ENCODE measurements at places on chromosomes 2 and 18. TPM values are rescaled to one million over a fixed set of nuclear protein-coding genes. Genes with fewer than 3 reads are reported as not detected.

DNA sequence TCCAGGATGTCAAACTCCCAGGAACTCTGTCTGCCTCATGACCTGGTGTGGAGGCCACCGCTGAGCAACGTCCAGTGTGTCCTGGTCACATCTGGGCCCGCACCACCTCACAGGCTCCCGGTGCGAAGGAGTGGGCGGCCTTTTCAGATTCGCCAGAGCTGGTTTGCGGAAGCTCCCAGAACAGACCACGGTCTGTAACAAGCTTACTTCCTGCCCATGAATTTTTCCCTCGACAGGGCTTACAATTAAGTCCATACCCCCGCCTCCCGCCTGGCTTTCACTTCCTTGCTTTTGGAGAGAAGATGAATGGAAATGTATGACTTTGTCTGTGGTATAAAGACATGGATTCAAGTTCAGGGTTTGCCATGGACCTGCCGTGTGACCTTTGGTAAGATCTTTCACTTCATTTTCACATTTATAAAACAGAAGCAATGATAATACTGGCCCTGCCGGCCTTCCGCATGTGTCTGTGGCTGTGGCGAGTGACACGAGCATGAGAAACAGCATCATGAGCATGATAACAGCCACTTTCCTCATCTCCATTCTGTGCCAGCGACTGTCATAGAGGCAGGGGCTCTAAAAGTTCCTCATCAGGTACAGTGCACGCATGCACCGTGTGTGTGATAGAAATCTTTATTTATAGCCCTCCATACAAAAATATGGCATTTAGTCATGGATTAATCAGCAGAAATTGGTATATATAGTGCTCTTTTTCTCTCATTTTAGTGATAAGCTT lies 31.0 kb upstream of the KCNF1 start:
- H3K27ac ChIP-seq = no peak overlapping the region
- no peak overlapping the region for H3K4me3 ChIP-seq
- peaks cover 10% of the 10 kb centered on the region for H3K27me3 ChIP-seq
- DNase-seq = no peak

GRCh38 chr2:13106302-13106701 lies 389.6 kb downstream of the TRIB2 start:
- H3K4me3 ChIP-seq = no peak overlapping the region
- H3K27ac ChIP-seq = no peak overlapping the region
- DNase-seq = no peak
- no peaks in the 10 kb centered on the region for H3K36me3 ChIP-seq
- H3K27me3 ChIP-seq = no peaks in the 10 kb centered on the region

DNA sequence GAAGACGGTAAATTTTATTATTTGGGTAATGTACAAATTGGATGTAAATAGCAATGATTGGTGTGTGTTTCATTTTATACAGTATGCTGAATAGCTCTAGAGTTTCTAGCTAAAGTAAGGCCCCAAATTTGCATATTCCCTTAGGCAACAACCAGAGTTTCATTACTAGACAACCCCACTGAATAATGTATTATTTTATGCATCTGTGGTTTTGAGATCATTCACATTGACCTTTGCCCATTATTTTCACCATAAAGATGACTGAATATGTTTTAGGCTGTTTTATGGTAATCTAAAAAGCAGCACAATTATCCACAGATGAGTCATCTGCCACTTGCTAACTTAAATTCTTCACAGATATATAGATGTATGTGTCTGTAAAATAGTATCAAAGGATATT lies 44.5 kb upstream of the C2orf74 start:
- H3K36me3 ChIP-seq = peaks cover 51% of the 10 kb centered on the region
- no peak for DNase-seq
- H3K4me1 ChIP-seq = no peaks in the 10 kb centered on the region
- no peak overlapping the region for H3K27ac ChIP-seq
- no peaks in the 10 kb centered on the region for H3K27me3 ChIP-seq
- H3K4me3 ChIP-seq = no peak overlapping the region

- no peak overlapping the region for H3K27ac ChIP-seq
- H3K27me3 ChIP-seq = peaks cover 14% of the 10 kb centered on the region
- peaks cover 2% of the 10 kb centered on the region for H3K4me1 ChIP-seq
- DNase-seq = no peak
- H3K36me3 ChIP-seq = no peaks in the 10 kb centered on the region
- H3K4me3 ChIP-seq = no peak overlapping the region
Observed at GRCh38 chr2:15684161-15685039, 92.7 kb downstream of the DDX1 start.

DNA sequence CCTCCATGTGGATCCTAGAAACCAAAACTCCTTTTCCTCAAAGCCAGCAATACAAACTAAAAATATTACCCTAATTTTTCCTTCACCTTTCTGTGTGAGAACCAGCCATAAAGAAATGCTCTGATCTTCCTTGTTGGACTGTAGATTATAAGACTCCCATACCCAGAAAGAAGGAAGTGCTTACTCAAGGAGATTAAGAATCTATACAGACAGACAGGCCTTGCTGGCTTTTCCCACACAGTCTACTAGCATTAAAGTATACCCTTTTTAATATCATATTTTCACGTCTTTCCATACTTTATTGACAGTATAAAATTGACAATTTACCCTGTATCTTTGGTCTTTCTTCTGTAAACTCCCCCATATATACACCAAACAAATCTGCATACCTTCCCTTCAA lies 139.0 kb downstream of the GULP1 start:
- H3K27ac ChIP-seq = no peak overlapping the region
- DNase-seq = no peak
- H3K36me3 ChIP-seq = no peaks in the 10 kb centered on the region
- H3K4me1 ChIP-seq = peaks cover 9% of the 10 kb centered on the region
- no peak overlapping the region for H3K4me3 ChIP-seq
- H3K27me3 ChIP-seq = no peaks in the 10 kb centered on the region

DNA sequence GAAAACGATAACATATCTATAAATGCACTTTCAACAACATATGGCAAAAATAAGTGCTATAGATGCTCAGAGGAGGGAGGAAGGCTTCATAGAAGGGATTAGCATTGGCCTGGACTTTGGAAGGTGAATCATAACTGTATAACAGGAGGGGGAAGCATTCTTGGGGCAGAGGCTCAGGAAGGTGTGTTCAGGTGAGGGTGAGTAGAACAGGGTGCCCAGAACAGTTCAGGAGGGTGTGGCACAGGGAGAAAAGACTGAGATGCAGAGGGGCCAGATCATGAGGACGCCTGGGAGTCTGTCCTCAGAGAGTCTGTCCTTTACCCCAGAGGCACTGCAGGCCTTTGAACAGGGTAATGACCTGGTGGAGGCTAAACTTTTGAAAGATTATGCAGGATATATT lies 29.3 kb upstream of the MEP1B start:
- no peaks in the 10 kb centered on the region for H3K36me3 ChIP-seq
- H3K4me1 ChIP-seq = peaks cover 2% of the 10 kb centered on the region
- peaks cover 7% of the 10 kb centered on the region for H3K27me3 ChIP-seq
- H3K27ac ChIP-seq = no peak overlapping the region
- DNase-seq = no peak

GRCh38 chr2:129730979-129731378 lies 248.5 kb upstream of the RAB6C start:
- H3K4me3 ChIP-seq = no peak overlapping the region
- H3K4me1 ChIP-seq = peaks cover 4% of the 10 kb centered on the region
- H3K27me3 ChIP-seq = no peaks in the 10 kb centered on the region
- no peak overlapping the region for H3K27ac ChIP-seq
- DNase-seq = no peak

LRATD1 gene
- total RNA-seq = 177 TPM

DPP10 gene
- 44.6 TPM for total RNA-seq

C2orf78 gene
- not detected for total RNA-seq

IL37 gene
- total RNA-seq = not detected

ENOSF1 gene
- 70.8 TPM for total RNA-seq

EML6 gene
- total RNA-seq = 2.6 TPM

ARHGEF4 gene
- total RNA-seq = 6.5 TPM
